ENCODE measurements at places on chromosomes 1 and 21.

DNA sequence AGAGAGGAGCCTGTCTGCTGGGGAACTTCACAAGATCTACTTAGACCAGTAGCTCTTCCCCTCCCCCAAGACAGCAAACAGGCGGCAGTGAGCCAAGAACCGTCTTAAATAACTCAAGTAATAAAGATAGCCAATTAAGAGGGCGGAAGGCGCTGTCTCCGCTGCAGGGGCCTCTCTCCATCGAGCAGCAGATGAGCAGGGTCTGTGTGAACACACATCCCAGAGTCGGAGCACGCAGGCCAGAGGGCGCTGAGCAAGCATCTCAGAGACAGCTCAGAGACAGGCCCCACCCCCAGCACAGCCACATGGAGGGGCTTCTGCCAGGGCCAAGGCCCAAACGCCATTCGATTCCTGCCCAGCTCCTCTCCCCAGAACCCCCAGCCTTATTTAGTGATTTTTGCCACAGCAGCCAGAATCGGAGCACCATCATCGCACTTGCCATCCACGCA is 11.1 kb downstream of the IFFO2 start:
- DNase-seq = no peak

GRCh38 chr1:47624531-47624930 is 186.7 kb downstream of the FOXD2 start:
- DNase-seq = no peak

DNA sequence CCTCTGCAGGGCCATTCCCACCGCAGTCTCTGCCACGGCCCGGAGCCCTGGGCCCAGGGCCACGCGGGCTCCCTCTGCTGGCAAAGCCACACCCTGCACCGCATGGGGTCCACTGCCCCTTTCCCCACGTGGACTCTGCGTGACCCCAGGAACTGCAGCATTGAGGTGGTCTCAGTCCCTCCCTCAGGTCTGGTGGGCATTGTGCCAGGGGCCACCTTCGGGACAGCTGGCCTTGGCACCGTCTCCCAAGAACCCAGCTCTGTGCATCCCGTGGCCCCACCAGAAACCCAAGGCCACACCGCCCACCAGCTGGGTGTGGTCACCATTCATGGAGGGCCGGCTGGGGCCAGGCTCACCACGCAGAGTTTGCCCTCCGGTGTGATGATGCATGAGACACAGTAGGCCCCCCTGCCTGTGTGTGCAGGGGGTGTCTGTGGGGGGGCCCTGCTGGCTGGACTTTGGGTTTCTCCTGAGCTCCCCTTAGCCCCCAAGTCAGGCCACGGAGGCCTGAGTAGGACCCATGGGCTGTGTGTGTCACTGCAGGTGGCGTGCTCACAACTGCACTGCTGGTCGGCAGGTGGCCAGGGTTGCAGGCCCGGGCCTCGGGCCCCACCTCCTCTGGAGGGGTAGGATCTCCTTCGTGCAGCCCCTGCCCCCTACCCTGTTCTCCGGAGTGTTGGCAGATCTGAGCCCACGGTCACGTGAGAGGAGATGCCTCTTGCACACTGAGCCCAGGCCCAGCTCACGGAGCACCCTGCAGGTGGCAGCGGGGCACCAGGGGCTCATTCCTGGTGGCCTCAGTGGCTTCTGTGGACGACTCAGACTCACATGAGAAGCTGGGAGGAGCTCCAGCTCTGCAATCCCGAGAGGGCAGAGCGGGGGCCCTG is 5.8 kb downstream of the VWA1 start:
- no peak for DNase-seq

DNA sequence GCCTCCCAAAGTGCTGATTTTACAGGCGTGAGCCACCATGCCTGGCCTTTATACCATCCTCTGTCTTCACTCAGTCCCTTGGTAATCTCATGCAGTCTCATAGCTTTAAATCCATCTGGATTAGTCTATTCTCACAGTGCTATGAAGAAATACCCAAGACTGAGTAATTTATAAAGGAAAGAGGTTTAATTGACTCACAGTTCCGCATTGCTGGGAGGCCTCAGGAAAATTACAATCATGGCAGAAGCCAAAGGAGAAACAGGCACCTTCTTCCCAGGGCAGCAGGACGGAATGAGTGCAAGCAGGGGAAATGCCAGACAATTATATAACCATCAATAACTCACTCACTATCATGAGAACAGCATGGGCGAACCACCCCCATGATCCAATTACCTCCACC is 49.1 kb upstream of the CPLANE2 start:
- no peak for DNase-seq

- DNase-seq = no peak
Measured at GRCh38 chr1:236416165-236416564, 22.1 kb downstream of the EDARADD start.

Measured in lower leg skin (tissue), 4 donors.